ENCODE measurements at places on chromosomes 1 and 21. TPM values are rescaled to one million over a fixed set of nuclear protein-coding genes. Genes with fewer than 3 reads are reported as not detected.

AMY1C gene
- total RNA-seq, result not detected

OR2T2 gene
- total RNA-seq, result not detected

GRCh38 chr1:77459881-77460280, 178.1 kb downstream of the AK5 start:
- no peak for DNase-seq

IL10RB gene
- total RNA-seq, result 32.5 TPM

MNDA gene
- not detected for total RNA-seq

DNA sequence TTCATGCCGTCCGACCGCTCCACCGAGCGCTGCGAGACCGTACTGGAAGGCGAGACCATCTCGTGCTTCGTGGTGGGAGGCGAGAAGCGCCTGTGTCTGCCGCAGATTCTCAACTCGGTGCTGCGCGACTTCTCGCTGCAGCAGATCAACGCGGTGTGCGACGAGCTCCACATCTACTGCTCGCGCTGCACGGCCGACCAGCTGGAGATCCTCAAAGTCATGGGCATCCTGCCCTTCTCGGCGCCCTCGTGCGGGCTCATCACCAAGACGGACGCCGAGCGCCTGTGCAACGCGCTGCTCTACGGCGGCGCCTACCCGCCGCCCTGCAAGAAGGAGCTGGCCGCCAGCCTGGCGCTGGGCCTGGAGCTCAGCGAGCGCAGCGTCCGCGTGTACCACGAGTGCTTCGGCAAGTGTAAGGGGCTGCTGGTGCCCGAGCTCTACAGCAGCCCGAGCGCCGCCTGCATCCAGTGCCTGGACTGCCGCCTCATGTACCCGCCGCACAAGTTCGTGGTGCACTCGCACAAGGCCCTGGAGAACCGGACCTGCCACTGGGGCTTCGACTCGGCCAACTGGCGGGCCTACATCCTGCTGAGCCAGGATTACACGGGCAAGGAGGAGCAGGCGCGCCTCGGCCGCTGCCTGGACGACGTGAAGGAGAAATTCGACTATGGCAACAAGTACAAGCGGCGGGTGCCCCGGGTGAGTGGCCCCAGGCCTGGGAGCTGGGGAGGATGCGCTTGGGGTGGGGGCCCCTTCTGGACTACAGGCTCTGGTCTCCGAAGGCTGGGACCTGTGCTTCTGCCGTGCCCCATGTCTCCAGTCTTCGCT, 1.1 kb downstream of the SKI start:
- DNase-seq, result peak; percentile 72

DNA sequence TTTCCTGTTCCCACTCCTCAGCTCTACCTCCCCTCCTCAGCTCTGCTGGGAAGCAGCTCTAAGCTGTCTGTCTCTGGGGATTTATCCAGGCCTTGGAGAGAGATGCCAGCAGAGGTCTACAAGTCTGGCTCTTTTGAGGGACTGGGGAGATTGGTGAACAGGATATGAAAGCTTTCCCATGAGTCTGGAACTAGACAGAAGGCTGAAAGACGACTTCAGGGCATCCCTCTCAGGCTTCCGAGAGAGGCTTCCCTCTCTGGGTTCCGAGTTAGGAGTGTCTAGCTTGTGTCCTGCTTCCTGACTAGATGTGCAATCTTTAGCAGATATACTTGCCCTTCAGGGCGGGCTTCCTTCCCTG, 733 bp downstream of the TMEM35B start:
- no peak for DNase-seq

AMY1A gene
- total RNA-seq, result not detected

SLC2A1 gene
- total RNA-seq, result 67.6 TPM

ADORA1 gene
- total RNA-seq, result not detected

DNA sequence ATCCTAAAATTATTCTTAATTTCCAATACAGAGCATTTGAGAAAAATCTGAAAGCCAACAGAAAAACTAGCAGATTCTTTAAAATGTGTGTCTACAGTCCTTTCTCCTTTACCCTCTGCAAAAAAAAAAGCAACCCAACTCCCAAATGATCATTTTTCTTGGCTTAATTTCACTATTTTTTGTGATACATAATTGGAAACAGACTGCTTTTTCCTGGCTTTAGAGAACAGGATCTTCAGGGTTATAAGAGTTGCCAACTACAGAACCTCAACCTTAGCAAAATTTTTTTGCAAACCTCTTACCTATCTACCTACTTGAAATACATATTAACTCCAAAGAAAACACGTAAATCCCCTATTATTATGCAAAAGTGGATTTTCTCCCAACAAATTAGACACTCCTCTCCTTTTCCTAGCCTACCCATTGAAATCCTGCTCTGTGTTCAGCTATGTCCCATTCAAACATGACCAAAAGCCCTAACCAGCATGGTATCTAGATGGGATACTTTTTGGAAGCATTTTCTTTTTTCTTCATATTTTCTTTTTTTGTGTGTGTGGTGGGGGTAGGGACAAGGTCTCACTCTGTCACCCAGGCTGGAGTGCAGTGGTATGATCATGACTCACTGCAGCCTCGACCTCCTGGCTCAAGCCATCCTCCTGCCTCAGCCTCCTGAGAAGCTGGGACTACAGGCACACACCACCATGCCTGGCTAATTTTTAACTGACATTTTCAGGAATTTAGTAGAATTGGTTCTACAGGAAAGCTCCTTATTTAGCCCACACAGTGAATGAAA, 9.0 kb downstream of the TGFBR3 start:
- no peak for DNase-seq

ELOA gene
- total RNA-seq, result 30.4 TPM

DNA sequence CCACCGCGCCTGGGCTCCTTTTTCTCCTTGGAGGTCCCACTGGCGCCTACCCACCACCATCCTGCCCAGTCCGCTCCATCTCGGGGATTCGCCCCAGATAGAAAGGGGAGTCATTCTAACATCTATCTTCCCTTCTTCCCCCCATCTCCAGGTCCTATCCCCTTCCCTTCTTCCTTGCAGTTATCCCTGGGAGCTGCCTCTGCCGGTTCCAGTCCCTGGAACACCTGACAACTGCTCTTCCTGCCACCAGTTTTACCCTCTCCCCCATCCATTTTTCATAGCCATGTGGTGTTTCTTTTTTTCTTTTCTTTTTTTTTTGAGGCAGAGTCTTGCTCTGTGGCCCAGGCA, 12.0 kb upstream of the COL16A1 start:
- DNase-seq, result no peak

DNA sequence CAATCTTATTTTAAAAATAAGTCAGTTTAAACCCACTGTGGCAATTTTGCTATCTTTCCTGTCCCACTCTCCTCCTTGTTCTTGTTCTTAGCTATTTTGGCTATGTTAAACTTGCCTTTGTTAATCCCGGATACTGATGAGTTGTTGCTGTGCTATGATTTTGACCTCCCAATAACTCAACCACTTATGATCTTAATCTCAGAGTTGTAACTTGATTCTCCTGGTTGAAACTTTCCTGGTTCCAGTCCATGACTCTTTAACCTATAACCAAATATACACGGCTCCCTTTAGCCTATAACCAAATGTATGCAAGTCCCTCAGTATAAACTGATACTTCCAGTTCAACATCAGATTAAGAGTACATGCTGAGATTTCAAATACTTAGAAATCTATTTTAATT, 15.6 kb upstream of the ACADM start:
- DNase-seq, result no peak

DNA sequence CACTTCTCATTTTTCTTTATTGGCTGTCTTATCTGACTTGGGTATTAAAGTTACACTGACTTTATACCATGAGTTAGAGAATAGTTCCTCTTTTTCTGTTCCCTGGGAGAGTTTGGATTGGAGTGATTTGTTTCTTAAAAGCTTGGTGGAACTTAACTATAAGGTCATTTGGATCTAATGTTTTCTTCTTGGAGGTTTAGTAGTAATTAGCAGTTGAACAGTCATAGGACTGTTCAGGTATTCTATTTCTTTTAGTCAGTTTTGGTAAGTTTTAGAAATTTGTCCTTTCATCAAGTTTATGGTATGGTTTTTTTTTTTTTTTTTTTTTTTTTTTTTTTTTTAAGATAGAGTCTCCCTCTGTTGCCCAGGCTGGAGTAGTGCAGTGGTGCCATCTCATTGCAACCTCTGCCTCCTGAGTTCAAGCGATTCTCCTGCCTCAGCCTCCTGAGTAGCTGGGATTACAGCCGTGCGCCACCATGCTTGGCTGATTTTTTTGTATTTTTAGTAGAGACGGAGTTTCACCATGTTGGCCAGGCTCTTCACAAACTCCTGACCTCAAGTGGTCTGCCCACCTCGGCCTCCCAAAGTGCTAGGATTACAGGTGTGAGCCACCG, 6.3 kb downstream of the TTC3 start:
- DNase-seq, result no peak

OLFML2B gene
- total RNA-seq, result not detected

FAM131C gene
- not detected for total RNA-seq

PDC gene
- not detected for total RNA-seq

BRINP2 gene
- total RNA-seq, result not detected

DNA sequence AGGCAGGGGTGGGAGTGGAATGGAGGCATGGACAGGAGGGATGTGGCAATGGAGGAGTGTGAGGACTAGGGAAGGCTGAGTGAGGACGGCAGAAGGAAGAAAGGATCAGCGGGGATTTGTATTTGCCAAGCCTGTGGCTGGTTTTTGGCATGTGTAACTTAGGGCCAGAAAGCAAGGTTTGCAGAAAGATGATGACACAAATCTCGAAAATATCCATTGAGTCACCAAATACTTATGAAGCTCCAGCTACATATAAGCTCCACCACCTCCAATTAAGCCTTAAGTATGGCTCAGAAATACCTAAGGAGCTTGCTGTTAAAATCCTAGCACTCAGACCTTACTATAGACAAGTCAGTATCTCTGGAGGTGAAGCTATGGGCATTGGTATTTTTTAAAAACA, 90.1 kb downstream of the OMA1 start:
- no peak for DNase-seq

DNA sequence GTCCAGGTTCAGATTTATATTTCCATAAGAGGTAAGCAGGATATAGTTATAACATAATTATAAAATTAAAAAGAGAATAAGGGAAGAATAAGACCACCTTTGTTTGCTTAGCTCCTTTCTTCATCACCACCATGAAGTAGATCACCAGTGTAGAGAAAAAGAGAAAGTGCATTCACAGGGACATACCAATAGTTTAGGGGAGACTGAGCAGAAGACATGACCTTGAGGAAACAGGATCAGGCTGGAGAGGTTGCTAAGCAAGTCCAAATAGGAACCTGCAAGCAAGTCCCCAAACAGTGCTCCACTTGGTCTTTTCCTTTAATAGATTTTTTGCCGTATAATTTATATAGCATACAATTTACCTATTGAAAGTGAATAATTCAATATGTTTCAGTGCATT, 63.0 kb downstream of the KCNT2 start:
- DNase-seq, result no peak

YARS1 gene
- total RNA-seq, result 208 TPM

KLHDC8A gene
- not detected for total RNA-seq

HES5 gene
- 0.17 TPM for total RNA-seq

KCNJ9 gene
- not detected for total RNA-seq

DNA sequence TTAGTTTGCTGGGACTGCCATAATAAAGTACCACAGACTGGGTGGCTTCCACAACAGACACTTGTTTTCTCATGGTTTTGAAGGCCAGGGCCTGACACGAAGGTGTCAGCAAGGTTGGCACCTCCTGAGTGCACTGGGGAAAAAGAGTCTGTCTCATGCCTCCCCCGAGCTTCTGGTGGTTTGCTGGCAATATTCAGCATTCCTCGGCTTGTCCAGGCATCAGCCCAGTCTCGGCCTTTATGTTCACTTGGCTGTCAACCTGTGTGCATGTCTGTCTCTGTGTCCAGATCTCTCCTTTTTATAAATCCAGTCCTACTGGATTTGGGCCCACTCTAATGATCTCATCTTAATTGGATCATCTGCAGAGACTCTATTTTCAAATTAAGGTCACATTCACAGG, 72.6 kb downstream of the DOP1B start:
- DNase-seq, result no peak

- no peak for DNase-seq
Measured at GRCh38 chr1:183792300-183792699, 12.6 kb upstream of the RGL1 start.

- peak; percentile 41 for DNase-seq
Measured at GRCh38 chr1:167249702-167250101, 29.0 kb downstream of the POU2F1 start.

KPRP gene
- total RNA-seq, result not detected

DNA sequence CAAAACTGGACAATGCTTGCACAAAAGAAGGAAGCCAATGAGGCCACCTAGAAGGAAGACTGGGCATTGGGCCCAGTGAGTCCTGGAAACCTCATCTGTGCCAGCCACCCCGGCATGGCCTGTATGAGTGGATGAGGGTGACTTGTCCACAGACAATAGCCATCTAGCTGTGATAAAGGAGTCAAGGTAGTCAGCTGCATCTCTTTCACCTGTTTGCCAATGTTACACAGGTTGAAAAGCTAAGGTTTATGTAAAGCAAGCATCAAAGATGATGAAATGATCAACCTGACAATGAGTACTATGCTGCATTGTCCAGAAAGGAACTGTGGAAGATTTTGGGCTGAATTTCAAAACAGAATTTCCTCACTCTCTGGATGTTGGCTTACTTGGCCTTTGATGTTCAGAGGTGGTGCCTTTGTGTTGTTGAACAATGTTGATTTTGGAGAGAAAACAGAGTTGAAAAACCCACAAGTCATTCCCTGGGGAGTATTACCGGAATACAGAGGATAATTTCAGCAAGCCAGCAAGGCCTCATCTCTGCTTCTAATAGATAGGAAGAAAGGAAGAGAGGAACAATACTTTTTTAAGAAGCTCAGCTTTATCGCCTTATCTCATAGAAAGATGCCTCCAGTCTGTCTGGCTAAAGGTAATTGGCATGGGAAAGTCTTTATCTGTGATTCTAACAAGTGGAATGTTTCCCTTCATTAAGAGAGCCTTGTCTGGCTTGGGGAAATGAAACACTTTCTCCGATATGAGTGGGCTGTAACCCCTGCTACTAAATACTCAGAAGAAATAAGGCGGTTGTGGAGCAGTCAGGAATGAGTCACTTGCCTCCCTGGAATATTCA, 11.4 kb upstream of the SELE start:
- no peak for DNase-seq

GRCh38 chr21:36791695-36792470, 93.0 kb downstream of the SIM2 start:
- DNase-seq, result no peak

- no peak for DNase-seq
Measured at GRCh38 chr1:224259986-224260385, 70.0 kb downstream of the NVL start.

TSTD1 gene
- total RNA-seq, result 70.2 TPM

GRCh38 chr1:215900684-215901083, 333.6 kb downstream of the KCTD3 start:
- no peak for DNase-seq

CTTNBP2NL gene
- 5.9 TPM for total RNA-seq

DNA sequence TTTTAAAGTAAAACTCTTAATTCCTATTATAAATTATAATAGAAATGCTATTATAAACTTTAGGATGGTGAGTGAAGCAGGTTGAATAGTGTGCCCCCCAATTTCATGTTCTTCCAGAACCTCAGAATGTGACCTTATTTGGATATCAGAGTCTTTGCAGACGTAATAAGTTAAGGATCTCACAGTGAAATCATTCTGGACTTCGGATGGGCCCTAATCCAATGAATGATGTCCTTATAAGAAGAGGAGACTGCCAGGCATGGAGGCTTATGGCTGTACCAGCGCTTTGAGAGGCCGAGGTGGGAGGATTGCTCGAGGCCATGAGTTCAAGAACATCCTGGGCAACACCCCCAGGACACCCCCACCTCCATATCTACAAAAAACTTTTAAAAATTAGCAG, 9.4 kb upstream of the MT1HL1 start:
- no peak for DNase-seq

- DNase-seq, result no peak
Measured at GRCh38 chr1:183553764-183554163, 36.5 kb downstream of the NCF2 start.

GRCh38 chr1:225479996-225480720, 52.3 kb upstream of the LBR start:
- no peak for DNase-seq

OR6N1 gene
- total RNA-seq, result not detected

FMO1 gene
- total RNA-seq, result not detected

Measured in activated CD4-positive, alpha-beta memory T cell treated with anti-CD3 and anti-CD28 coated beads for 36 hours (primary cell).